ENCODE measurements at places on chromosomes 12 and 14.

DNA sequence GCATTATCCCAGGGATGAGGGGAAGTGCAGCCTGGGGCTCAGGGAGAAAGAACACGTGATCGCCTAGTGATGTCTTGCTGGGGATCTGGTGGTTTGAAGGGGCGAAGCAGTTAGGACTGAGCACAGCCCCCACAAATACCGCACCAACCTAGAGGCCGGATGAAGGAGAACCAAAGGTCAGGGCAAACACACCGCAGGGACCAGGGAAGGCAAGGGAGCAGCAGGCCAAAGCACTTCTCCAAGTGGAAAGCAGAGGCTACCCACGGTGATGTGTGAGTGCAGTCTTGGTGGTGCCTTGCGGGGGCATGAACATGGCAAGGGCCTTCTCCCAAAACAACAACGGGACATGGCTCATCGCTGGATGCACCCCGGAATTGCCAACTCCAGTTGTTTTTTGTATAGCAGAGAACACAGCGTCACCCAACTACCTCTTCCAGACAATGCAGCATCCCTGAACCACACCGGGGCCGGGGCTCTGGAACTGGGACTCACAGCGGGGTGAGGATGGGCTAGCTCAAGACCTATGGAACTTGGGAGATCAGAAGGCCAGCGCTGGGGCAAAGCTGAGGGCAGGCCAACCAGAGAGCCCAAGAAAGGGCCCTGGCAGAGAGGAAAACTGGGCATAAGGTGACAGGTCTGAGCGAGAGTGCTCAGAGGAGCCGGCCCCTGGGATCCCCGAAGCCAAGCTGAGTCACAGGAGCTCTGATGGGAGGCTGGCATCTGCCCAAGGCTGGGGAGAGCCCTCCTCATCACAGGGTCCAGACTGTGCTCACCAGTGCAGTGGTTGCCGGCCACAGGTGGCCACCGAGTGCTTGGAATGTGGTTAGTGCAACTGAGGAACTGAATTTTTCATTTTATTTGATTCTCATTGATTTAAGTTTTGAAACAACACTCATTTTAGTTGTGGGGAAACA is 11.1 kb downstream of the GALNT16 start:
- DNase-seq, result no peak

GRCh38 chr12:48002773-48003218 is 1.5 kb downstream of the COL2A1 start:
- no peak for DNase-seq

GRCh38 chr14:95095996-95096395 is 61.3 kb downstream of the DICER1 start:
- DNase-seq, result no peak

GRCh38 chr14:92217936-92218335 is 96.2 kb downstream of the CPSF2 start:
- DNase-seq, result no peak

DNA sequence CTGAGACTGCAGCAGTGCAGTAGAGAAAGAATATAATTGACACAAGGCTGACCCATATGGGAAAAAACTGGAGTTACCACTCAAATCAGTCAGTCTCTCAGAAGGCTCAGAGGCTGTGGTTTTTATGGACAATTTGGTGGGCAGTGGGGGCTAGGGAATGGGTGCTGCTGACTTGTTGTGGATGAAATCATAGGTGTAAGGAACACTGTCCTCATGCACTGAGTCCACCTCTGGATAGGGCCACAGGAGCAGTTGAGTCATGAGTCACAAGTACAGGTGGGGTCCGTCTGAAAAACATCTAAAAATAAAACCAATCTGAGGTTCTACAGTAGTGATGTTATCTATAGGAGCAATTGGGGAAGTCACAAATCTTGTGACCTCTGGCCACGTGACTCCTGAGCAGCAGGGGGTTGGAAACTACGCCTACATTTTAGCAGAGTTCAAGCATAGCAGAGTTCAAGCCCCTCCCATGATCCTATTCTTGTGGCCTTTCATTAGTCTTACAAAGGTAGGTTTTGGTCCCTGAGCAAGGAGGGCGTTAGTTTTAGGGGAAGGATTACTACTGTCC is 18.1 kb upstream of the SGPP1 start:
- DNase-seq, result no peak

GRCh38 chr14:89952576-89952975 is 2.0 kb downstream of the EFCAB11 start:
- DNase-seq, result peak; percentile 4

DNA sequence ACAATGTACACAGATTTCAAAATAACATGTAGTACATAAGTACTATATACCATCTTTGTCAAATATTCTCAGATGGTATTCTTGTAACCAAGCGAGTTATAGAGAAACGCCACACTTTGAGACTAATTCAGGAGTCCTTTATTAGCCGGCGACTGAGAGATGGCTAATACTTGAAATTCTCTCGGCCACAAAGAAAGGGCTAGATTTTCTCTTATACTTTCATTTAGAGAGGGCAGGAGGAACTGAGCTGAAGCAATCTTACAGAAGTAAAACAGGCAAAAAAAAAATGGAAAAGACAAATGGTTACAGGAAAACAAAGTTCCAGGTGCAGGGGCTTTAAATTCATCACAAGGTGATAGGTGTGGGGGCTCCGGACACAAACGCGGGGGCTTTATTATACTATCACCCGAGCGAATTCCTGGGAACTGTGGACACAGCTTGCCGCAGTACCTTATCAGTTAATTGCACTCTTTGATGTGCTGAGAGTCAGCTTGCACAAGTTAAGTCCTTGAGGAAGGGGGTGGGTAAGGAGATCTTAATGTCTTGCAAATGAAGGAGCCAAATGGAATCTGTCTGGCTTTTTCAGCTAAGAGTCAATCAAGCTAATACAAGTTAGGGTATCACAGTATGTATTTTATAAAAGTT is 382.3 kb downstream of the KCNH5 start:
- no peak for DNase-seq

- no peak for DNase-seq
Measured at GRCh38 chr14:52366796-52367315, 52.7 kb downstream of the PTGER2 start.

GRCh38 chr14:64191756-64192155 is 102.4 kb downstream of the ESR2 start:
- DNase-seq, result no peak

GRCh38 chr14:99513946-99514551 is 32.8 kb downstream of the CCNK start:
- DNase-seq, result no peak

GRCh38 chr14:48665077-48665784 is 920.9 kb downstream of the RPS29 start:
- no peak for DNase-seq

GRCh38 chr12:108373111-108373510 is 34.0 kb upstream of the CMKLR1 start:
- no peak for DNase-seq

GRCh38 chr12:92110083-92110640 is 35.5 kb downstream of the BTG1 start:
- DNase-seq, result no peak

- DNase-seq, result no peak
Measured at GRCh38 chr14:75369506-75369905, 58.3 kb upstream of the JDP2 start.

- no peak for DNase-seq
Measured at GRCh38 chr12:121453629-121454028, 53.7 kb downstream of the RNF34 start.

DNA sequence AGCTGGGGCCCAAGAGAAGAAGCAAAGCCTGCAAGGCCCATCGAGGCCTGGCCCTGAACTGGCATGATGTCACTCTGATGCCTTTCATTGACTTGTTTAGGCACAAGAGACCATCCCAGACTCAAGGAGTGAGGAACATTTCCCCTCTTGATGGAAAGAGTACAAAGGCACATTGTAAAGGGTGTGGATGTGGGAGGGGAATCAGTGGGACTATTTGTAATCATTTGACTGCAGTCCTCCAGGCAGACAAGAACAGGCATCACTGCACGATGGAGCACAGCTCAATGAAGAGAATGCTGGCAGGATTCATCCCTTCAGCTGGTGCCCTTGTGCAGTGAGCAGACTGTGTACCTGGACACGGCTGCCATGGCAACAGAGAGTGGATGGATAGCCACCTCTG is 87.9 kb downstream of the LGMN start:
- DNase-seq, result no peak

DNA sequence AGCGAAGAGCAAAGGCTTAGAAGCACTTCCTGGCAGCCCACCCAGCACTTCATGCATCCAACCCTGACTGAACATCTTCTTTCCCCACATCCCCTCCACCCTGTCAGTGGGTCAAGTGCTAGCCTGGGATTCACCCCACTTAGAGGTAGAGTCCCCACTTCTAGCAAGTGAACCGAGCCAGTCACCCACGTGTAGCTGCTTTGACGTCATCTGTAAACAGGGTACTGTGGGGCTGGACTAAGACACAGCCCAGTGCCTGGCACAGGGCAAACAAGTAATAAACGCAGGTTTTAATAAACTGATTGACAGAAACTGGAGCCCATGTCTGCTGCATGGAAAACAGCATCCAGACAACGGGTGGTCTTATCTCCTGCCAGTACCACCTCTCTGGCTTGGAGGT is 61.7 kb downstream of the ITPK1 start:
- DNase-seq, result no peak

DNA sequence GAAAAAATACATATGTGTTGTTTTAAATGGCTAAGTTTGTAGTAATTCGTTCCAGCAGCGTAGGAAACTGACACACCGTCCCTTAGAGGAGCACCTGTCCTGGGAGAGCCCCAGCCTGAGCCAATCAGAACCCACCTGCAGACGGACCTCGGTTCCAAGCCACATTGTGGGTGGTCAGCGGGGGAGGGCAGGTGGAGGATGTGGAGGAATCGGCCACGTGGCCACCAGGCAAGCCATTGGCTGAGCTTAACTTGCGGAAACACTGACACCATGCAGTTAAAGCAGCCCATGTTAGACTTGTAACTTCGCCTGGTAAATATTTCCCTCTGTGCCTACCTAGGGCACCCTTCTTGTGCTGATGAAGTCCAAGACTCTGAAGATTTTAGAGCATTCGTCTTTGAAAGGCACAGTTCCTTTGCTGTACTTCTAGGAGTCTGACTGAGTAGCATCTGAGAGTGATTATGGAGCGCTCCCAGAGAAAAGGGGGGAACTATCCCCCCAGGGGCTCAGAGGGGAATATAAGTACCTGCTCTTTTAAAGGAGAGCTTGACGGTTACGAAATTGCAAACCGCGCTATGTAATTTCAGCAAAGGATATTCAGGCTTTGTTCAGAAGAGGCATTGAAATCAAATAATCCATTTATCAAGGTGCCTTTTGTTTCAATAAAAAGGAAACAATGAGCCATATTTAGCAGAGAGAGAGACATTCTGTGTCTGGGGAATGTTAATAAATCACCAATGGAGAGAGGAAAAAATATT is 135.7 kb downstream of the TMEM132C start:
- DNase-seq, result no peak

DNA sequence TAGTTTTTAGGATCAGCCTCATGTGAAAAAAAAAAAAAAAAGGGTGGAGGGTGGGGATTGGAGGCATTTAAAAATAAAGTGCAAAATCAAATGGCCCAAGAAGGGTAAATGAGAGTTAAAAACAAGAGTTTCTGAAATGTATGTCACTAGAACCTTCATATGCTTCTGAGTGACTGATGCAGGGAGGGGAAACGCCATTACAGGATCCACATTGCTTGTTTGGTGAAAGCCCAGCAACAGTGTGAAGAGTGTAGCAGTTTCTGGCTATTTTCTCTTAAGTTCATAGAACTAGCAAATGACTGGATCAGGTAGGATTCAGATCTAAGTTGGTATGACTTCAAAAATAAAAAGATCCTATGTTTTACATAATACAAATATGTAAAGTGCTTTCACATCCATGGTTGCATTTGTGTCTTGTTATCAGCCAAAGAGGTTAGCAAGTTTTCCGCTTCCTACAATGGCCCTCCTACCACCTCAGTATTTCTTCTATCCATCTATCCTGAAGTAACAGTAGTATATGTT is 2.9 kb downstream of the CHPT1 start:
- no peak for DNase-seq

DNA sequence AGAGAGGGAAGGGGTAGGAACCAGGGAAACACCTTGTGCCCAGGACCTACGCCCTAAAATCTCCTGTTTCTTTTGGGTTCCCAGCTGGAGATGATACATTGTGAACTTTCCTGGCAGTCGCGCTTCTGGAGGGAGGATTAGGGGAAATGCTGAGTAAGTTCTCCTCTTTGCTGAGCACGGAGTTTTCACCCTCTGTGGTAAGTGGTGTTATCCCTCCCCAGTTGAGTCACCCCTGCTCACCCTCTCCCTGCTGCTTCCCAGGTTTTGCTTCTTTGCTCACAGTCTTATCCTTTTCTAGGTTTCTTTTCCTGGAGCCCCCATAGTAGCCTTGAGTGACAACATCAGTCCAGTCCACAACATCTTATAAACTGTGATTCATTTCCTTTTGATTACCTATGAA is 789.1 kb downstream of the TMEM121 start:
- DNase-seq, result no peak

DNA sequence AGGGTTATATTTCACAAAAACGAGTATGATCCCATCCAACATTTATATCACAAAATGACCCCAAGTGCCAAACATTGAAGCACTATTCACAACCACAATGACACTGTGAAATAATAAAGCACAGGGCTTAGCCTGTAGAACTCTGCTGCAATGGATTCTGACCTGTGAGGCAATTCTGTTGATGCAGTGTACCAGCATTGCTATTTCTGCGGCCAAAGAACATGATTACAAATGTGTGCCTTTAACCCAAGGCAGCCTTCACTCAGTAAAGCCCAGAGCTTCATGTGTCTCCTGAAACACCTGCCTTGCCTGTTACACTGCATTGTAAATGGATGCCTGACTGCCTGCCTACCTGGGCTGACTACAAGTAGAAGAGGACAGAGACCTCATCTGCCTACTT is 158.0 kb downstream of the PPM1H start:
- no peak for DNase-seq

DNA sequence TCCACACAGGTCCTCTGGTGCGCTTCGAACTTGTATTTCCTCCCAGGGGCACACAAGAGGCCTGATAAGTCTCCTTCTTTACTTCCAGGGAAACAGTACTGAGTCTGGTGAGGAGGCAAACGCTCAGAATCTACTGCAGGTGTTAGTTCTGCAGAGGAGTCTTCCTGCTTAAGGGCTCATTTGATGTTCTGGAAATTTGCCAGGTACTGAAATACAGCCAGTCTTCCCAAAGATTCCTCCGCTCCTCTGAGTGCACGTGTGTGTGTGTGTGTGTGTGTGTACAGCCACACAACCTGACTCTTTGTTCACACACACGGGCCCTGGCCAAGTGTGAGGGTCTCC is 92.0 kb downstream of the FBXL14 start:
- DNase-seq, result peak; percentile 15

DNA sequence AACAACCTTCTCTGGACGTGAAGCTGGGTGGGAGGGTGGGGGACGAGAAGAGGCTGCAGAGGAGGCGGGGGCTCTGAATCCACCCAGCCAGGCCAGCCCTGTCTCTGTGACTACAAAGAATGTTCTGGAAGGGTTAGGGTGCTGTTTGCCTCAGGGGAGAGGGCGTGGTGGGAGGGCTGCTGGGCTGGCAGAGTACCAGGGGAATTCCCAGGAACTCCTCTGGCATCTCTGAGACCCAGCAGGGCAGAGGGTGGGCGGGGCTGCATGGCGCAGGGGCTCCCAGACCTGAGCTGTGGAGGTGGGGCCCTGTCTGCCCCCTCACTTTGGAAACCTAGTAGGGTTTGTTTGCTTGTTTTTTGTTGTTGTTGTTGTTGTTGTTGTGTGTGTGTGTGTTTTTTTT is 45.5 kb upstream of the FZD10 start:
- DNase-seq, result no peak

All from NCI-H446 treated with DMSO at 0.1 percent for 48 hours (cell line).